ENCODE measurements at places on chromosomes 4 and X. TPM values are rescaled to one million over a fixed set of nuclear protein-coding genes. Genes with fewer than 3 reads are reported as not detected.

DNA sequence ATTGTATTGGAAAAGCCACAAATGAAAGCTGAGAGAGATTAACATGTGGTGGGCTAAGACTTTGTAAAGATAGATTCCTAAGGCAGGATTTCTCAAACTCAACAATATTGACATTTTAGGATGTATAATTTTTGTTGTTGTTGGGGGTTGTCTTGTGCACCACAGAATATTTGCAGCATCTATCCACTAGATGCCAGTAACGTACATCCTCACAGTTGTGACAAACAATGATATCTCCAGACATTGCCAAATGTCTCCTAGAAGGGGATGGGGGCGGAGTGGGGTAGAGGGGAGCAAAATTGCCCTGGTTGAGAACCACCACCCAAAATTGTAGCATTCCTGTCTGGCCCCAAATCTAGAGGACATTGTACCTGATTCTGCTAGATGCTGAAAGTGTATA lies 14.7 kb upstream of the CBR4 start:
- H3K27me3 ChIP-seq, result no peaks in the 10 kb centered on the region
- H3K4me3 ChIP-seq, result no peak overlapping the region
- no peaks in the 10 kb centered on the region for H3K4me1 ChIP-seq
- DNase-seq, result no peak
- no peaks in the 10 kb centered on the region for H3K36me3 ChIP-seq
- no peak overlapping the region for H3K27ac ChIP-seq

DNA sequence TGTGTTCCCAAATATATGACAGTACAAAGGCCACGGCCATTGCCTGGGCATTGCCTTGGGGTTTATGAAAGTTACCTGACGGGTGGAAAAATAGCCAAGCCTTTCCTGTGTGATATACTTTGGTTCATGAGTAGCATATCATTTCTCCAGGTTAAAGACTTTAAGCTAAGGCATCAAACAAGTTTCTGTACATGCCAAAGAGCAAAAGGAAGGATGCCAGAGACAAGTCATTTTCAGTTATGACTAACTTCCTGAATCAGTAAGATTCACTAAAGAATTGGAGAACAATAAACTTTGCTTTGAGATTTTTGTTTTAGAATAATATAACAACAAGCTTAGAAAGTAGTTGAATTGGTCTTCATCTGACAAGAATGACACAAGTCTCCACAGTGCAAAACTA lies 9.7 kb upstream of the GUF1 start:
- no peaks in the 10 kb centered on the region for H3K4me1 ChIP-seq
- H3K36me3 ChIP-seq, result no peaks in the 10 kb centered on the region
- H3K27me3 ChIP-seq, result no peaks in the 10 kb centered on the region
- DNase-seq, result no peak
- no peak overlapping the region for H3K4me3 ChIP-seq

- no peaks in the 10 kb centered on the region for H3K27me3 ChIP-seq
- H3K36me3 ChIP-seq, result no peaks in the 10 kb centered on the region
- H3K4me3 ChIP-seq, result no peak overlapping the region
- DNase-seq, result peak; percentile 35
Measured at GRCh38 chr4:142817442-142817841, 28.7 kb downstream of the INPP4B start.

DNA sequence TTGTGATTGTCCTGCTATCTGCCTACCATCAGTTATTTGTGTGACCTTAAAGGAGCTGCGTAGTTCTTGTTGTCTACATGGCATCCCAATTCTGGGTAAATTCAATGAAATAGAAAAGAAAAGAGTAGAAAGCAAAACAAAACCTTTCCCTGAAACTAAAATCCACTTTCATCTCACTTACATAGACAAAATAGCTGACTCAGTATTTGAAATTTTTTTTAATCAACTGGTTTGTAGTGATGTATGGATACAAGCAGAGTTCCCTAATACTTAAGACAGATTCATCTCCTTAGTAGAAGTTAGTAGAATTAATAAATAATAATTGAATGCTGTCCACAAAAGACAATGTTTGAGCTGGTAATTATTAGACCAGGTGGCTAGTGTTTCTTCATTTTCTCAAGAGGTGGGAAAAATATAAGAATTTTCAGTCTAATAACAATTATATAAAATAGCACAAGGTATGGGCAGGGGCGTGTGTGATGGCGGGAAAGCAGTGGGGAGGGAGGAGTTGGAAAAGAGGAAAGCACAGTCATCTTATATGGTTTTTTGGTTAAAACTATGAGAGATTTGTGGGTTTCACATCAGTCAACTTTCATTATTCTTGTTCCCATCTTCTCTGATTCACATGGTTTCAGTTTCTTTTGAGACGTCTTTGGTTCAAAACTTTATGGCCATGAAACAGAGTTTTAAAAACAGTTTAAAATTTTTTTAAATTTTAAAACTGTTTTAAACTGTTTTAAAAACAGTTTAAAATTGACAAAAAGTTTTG lies 275.2 kb downstream of the SPRY1 start:
- H3K36me3 ChIP-seq, result no peaks in the 10 kb centered on the region
- DNase-seq, result no peak
- no peak overlapping the region for H3K27ac ChIP-seq
- peaks cover 14% of the 10 kb centered on the region for H3K4me1 ChIP-seq

The MAGEA8 gene
- not detected for total RNA-seq

- no peak for DNase-seq
- no peaks in the 10 kb centered on the region for H3K4me1 ChIP-seq
- H3K27ac ChIP-seq, result no peak overlapping the region
Measured at GRCh38 chrX:45765767-45766166, 565.1 kb upstream of the DIPK2B start.

- no peaks in the 10 kb centered on the region for H3K4me1 ChIP-seq
- no peak overlapping the region for H3K27ac ChIP-seq
- no peak overlapping the region for H3K4me3 ChIP-seq
- no peaks in the 10 kb centered on the region for H3K27me3 ChIP-seq
- no peaks in the 10 kb centered on the region for H3K36me3 ChIP-seq
Measured at GRCh38 chr4:95377366-95377900, 171.3 kb downstream of the UNC5C start.

The EFHC2 gene
- total RNA-seq, result 6.1 TPM

DNA sequence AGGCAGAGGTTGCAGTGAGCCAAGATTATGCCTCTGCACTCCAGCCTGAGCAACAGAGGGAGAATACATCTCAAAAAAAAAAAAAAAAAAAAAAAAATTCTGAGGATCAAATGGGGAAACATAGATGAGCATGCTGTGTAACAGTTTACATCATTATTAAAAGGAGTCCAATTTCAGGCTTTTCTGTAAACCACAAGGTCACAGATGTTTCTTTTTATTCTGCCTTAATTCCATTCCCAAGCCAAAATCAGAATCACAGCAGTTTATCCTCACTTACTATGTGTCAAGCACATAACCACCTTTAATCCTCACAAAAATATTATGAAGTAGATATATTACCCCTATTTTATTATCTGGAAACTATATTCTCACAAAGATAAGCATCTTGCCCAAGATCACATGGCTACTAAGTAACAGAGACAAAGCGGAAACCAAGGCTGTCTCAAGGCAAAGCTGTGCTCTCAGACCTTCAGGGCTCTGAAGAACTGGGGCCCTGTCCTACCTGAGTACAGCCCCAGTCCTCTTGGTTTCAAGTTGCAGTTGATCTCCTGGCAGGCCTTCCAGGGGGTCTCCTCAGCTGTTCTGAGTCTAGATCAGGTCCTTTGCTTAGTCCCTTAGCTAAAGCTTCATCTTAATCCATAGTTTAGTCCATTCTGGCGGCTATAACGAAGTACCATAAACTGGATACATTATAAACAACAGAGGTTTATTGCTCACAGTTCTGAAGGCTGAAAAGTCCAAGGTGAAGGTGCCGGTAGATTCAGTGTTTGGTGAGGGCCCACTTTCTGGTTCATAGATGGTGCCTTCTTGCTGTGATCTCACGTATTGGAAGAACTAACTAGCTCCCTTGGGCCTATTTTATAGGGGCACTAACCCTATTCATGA lies 141.3 kb downstream of the PALLD start:
- no peaks in the 10 kb centered on the region for H3K36me3 ChIP-seq
- no peak overlapping the region for H3K27ac ChIP-seq
- H3K27me3 ChIP-seq, result no peaks in the 10 kb centered on the region
- peaks cover 57% of the 10 kb centered on the region for H3K4me1 ChIP-seq
- H3K4me3 ChIP-seq, result no peak overlapping the region

DNA sequence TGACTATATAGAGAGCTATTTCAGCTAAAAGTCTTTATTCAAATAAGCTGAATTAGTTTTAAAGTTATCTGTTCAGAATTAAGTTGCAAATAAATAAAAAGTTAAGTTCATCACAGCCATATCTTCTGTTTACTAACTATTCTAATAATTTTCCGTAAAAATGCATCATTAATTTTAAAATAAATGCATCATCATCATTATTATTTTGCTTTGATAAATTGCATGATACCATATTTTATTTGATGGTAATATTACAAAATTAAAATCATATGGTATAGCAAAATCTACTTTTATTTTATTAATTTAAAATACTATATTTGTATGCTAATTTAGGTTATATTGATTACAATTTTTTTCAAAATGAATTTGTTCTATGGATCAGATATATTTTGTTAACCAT lies 357.3 kb upstream of the NDST4 start:
- no peak for DNase-seq
- H3K36me3 ChIP-seq, result no peaks in the 10 kb centered on the region
- H3K4me1 ChIP-seq, result no peaks in the 10 kb centered on the region

All from heart left ventricle (tissue), 16 donors.